ENCODE measurements at places on chromosomes 2 and 18. TPM values are rescaled to one million over a fixed set of nuclear protein-coding genes. Genes with fewer than 3 reads are reported as not detected.

GRCh38 chr2:12897181-12897580 is 180.4 kb downstream of the TRIB2 start:
- no peak for DNase-seq

- no peak for DNase-seq
Observed at GRCh38 chr2:165015052-165015642, 59.8 kb upstream of the SLC38A11 start.

GRCh38 chr2:115880558-115880957 is 1438.1 kb downstream of the DPP10 start:
- DNase-seq = no peak

The DYNC2LI1 gene
- total RNA-seq = 34.5 TPM

All from kidney epithelial cell (primary cell).